ENCODE measurements at places on chromosomes 11 and 22.

GRCh38 chr11:65471447-65471891, 27.4 kb upstream of the MALAT1 start:
- no peak for DNase-seq

- DNase-seq: no peak
Observed at GRCh38 chr11:94017446-94017845, 3.7 kb upstream of the HEPHL1 start.

DNA sequence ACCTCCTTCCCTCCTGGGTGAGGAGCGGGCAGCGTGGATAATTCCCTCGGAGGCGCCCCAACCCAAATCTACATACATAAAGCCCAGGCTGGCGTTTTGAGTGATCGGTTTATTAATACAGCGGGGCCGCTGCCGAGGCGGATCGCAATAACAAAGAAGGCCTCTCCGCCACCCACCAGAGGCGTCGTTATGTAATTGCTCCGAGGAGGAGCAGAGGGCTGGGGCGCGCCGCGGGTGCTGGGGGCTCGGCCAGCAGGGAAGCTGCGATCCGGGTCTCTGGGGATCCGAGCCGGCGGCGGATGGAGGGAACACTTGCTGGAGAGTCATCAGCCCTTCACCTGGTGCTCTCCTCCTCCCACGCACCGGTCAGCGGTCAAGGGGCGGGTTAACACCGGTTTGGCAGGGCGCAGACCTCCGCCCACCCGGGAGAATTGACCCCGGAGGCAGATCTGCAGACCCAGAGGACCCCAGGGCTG, 6.4 kb upstream of the TP53I11 start:
- DNase-seq: no peak

DNA sequence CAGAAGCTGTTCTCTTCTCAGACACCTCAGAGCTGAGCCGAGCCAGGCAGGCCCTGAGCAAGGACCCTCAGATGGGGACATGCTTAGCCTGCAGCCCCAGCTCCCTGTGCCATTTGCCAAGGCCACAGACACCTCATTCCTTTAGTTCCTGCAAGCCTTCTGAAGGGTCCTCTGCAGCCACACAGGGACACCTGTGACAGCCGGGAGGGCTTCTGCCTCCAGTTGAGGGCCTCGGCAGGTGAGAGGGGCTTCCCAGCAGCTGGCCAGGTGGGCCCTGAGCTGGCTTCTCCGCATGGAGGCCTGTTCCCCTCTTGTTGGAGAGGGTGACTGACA, 18.2 kb downstream of the INCENP start:
- DNase-seq: no peak

GRCh38 chr11:134752964-134753770, 341.1 kb upstream of the B3GAT1 start:
- no peak for DNase-seq

GRCh38 chr22:45688600-45689080, 17.0 kb downstream of the ATXN10 start:
- DNase-seq: no peak

DNA sequence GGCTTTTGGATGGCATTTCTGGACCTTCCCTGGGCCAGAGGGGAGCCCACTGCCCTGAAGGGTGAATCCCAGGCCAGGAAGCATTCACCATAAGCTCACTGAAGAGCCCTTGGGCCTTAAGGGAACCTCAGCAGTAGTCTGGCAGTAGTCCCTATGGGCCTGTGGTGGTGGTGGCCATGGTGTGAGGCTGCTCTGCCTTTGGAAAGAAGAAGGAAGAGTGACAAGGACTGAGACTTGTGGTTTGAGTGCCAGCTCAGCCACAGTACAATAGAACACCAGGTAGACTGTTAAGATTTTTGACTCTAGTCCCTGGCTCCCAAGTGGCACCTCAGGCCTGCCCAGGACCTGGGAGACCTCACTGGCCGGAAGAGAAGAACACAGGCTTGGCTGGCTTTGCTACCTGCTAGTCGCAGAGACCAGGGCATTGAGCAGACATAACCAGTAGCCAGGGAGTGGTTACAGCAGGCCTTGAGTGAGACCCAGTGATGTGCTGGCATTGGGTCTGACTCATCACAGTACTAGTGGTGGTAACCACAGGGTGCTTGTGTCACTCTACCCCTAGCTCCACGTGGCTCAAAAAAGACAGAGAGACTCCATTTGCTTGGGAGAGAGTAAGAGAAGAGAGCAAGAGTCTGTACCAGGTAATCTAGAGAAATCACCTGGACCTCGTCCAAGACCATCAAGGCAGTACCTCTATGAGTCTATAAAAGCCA, 259.8 kb upstream of the BLID start:
- DNase-seq: no peak

DNA sequence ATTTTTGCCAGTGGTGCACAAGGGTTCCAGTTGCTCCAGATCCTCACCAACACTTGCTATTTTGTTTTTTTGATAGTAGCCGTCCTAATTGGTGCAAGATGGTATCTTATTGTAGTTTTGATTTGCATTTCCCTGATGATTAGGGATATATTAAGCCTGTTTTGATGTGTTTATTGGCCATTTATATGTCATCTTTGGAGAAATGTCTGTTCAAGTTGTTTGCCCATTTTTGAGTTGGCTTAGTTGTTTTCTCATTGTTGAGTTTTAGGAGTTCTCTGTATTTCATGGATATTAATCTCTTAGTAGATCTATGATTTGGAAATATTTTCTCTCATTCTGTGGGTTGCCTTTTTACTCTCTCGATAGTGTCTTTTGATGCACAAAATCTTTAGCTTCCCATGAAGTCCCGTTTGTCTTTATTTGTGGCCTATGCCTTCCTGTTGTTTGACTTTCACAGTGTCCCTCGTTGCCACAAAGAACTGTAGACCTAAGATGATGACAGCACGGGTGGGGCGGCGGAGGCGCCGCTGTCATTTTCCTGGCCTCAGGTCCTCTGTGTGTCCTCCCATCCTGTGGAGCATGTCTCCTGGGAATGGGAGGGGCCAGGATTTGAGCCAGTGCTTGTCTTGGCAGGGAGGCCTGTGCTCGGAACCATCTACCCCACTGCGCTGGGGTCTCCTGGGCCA, 33.5 kb downstream of the LRP5 start:
- DNase-seq: no peak

DNA sequence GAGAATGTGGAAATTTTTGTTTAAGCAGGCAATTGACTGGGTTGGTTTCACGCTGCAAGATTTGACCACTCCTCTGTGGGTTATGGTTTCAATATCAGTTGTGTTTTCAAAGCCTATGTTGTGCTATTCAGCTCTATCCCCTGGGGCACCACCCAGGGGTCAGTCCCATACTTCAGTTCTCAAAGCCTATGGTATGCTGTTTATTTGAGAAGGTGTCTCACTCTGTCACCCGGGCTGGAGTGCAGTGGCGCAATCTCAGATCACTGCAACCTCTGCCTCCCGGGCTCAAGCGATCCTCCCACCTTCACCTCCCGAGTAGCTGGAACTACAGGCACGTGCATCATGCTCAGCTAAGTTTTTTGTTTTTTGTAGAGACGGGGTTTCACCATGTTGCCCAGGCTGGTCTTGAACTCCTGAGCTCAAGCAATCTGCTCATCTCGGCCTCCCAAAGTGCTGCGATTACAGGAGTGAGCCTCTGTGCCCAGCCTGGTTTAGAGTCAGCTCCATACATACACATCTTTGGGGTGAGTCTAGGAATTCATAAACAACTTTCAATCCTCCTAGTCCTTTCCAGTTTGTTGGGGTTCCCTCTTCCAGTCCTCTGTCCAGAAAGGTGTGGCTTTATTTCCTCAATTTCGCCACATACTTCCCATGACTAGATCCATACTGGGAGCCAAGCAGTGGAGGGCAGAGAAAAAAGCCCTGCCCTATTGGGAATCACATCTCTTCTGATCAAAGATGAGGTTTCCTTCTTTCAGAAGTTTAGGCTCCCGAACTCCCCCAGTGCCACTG, 35.0 kb upstream of the MAPK1 start:
- DNase-seq: no peak

GRCh38 chr22:44586351-44586990, 88.4 kb upstream of the RTL6 start:
- no peak for DNase-seq

- DNase-seq: no peak
Observed at GRCh38 chr22:46967445-46968358, 205.3 kb downstream of the TBC1D22A start.

- DNase-seq: no peak
Observed at GRCh38 chr22:41968601-41969000, 642 bp upstream of the SEPTIN3 start.

- no peak for DNase-seq
Observed at GRCh38 chr11:126172596-126173038, 38.8 kb downstream of the RPUSD4 start.

- no peak for DNase-seq
Observed at GRCh38 chr11:71323876-71324526, 71.6 kb upstream of the SHANK2 start.

DNA sequence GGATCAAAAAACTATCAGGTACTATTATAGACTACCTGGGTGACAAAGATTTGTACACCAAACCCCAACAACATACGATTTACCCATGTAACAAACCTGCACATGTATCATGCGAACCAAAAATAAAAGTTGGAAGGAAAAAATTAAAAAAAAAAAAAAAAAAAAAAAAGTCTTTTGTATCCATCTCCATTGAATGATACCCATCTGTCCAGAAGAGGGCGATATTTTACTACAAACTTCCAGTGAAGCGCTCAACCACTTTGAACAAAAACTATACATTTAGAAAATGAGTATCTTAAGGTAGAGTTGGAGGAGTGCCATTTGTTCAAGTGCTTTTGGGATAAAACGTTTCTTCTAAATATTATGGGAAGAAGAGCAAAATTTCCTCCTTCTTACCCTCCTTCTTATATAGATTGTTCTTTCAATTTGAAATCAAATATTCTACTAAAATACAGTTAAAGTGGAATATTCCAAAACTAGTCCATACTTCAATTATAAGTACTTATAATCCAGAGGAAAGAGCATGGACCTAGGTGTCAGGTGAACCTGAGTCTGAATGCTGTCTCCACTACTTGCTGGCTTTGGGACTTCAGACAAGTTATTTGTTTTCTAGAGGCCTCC, 23.3 kb downstream of the ARL14EP start:
- no peak for DNase-seq

GRCh38 chr22:35835998-35836691, 118.5 kb downstream of the APOL5 start:
- DNase-seq: no peak

DNA sequence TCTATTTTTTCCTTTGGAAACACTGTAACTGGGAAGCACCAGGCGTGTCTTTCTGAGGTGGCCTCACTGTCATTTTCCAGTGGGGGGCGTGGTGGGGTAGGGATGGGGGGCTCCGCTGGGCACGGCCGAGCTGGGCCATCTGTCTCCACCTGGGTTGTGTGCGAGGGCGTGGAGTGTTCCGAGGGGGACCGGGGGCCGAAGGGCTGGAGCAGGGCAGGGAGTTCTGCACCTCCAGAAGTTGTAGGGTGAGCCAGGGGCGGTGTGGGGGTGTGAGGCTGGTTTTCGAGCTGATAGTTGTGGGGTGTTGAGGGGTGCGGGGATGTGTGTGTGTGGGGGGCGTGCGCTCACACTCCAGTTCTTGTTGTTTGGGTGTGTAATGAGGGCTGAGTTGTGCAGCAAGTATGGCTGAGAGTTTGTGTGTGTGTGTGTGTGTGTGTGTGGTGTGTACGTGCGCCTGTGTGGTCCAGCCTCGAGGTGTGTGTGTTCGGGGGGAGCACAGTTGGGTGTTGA, 10.8 kb downstream of the YPEL4 start:
- DNase-seq: no peak

DNA sequence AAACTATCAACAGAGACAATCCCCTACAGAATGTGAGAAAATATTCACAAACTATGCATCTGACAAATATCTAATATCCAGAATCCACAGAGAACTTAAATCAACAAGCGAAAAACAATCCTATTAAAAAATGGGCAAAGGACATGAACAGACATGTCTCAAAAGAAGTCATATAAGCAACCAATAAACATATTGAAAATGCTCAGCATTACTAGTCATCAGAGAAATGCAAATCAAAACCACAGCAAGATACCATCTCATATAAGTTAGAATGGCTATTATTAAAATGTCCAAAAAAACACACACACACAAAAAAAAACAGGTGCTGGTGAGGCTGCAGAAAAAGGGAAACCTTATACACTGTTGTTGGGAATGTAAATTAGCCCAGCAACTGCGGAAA, 8.3 kb upstream of the OR52E8 start:
- DNase-seq: no peak

DNA sequence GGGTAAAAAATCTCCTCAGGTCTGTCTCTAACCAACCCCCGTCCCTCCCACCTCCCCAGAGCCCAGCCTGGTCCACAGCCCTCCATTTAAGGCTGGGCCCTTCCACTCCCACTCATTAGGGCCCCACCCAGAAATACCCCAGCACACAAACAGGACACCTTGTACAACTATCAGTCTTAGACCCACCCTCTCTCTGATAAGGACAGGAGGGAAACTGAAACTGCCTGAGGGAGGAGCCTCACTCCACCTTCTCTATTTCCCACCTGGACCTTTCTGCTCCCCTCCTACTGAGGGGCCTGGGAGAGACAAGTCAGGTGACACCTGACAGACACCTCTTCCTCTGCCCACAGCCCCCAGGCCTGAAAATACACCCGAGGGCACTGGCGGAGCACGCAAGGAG, 90.2 kb downstream of the PLEKHA7 start:
- DNase-seq: no peak

DNA sequence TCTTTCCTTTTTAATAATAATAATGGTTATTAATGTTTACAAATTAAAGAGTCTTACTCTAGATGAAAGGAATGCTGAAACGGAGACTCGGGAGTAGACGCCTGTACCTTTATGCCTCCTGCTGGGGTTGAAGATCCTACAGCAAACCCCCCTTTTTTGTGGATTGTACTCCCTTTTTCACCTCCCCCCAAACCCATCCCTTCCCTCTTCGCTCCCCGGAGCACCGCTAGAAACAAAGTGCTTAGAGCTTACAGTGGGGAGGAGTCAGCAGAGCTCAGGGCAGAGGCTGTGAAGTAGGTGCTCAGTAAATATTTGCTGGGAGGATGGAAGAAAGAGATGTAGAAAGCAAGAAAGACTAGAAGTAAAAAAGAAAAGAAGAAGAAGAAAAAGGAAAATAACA, 169.7 kb downstream of the NXPE2 start:
- no peak for DNase-seq

DNA sequence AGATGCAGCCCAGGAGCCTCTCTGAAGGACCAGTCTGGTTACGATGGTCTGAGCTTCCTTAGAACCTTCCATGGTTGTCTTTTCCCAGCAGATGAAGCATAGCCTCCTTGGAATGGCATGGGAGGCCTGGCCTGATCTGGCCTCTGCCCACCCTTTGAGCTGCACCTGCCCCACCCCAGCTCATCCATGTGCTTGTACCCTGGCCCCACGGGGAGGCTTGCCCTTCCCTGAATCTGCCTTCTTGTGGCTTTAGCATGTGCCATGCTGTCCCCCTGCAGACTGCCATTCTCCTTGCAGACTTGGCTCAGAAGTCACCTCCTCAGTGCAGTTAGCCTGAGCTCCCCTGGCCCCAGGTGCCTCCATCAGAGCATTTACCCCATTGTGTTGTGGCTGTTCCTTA, 62.5 kb downstream of the FBLN1 start:
- DNase-seq: no peak
